ENCODE measurements at places on chromosomes 1 and 21.

DNA sequence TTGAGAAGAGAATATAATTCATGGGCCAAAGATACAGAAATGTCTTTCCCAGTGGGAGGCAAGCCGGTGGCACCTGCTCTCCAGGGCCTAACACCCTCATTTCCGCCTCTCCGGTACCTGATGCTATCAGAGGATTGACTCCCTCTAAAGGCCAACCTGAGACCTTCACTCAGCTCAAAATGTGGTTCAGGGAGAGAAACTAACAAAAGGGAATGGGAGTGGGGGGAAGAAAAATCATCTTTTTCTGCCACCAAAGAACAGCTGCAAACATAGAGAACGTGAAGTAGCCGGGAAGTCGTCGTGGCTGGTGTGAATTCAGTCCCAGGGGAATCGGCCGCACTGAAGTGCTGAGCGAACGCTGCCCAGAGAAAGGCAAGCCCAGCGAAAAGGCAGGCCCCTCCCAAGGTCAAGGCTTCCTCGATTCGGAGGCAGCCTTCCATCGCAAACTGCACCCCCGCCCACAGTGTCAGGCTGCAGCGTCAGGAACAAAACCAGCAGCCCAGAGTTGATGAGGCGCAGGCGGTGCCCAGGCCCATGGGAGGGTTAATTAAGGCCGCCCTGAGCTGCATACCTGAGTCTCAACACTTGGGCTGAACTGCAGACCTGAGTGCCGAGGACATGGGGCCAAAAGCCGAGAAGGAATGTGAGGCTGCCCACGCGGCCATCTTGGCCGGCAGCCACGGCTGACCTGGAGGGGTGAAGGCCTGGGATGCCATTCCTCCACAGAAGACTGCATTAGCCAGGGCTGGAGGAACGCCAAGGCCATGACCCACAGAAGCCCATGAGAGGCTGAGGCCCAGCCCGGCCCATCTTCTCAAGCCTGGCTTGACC lies 160.2 kb downstream of the PSMG1 start:
- DNase-seq, result no peak

GRCh38 chr1:228058172-228058948 lies 24.1 kb upstream of the ARF1 start:
- DNase-seq, result no peak

- DNase-seq, result no peak
Observed at GRCh38 chr1:110605901-110606656, at the start of gene KCNA2. KCNA2 (minus strand) TSS chr1:110606358; CDS start chr1:110604782, 1,576 bp downstream.

GRCh38 chr1:195594322-195594721 lies 1013.9 kb downstream of the KCNT2 start:
- DNase-seq, result no peak

- no peak for DNase-seq
Observed at GRCh38 chr1:21852282-21853130, 40.4 kb downstream of the LDLRAD2 start.

DNA sequence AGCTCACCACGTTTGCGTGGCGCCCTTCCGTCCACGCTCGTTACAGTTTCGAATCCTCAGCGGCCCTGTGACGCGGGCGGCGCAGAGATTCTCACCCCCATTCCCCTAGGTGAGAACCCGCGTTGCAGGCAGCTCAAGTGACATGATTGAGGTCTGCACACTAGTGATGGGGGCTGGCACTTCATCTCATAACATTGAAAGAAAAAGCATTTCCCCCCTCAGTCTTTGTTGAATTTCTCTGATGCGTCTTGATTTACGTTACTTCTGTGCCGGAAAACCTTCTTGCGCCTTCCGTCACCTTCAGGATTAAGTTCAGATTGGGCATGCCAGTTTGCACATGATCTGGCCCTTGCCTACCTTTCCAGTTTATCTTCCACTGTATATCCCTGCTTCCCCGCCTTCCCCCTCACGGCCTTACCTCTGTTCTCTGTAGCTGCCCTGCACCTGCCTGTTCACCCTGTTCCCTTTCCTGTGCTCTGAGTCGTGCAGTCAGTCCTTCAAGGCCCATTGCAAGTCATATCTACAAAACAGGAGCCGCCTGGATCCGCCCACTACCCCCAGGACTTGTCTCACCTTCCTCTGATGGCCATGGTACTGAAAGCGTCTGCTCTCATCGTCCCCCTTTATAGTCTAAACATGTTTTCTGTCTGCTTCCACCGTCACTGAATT lies 1.1 kb downstream of the CTPS1 start:
- no peak for DNase-seq

GRCh38 chr1:19087737-19088594 lies 122.1 kb downstream of the UBR4 start:
- DNase-seq, result no peak

DNA sequence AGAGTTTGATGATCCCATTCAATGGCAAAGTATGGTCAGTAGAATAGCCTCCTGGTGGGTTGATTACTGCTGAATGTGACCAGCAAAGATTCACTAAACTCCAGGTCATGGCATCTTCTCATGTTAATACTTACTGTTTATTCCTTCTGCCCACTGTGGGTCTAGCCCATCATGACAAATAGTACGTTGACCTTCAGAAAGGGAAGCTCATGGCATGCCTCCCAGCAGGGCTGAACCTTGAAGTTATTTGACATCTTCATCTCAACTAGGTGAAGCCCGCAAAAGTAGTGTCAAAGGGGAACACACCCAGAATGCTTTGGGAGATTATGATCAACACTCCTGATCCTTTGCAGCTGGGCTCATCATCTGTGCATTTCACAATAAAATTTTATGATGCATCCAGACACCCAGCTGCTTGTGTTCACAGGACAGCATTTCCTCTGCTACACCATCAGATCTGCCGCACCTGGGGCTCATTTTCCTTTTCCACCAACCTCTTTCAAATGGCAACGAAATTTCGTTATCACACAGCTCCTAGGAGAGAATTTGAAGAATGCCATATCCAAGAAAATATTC lies 49.6 kb downstream of the HLX start:
- no peak for DNase-seq

DNA sequence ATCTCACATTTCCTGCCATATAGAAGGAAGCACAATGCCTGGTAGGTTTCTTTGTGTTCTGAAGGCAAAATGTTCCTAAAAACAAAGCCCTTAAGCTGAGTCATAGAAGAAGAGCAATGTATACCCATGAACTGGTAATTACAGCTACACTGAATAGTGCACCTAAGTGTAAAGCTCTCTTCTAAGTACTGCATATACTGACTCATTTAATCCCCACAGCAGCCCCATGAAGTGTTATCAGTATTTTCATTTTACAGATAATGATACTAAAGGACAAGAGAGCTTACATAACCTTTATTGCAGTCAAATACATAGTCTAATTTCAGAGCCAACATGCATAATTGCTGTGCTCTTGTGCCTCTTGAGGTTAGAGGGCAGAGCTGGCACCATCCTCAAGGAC lies 239.9 kb downstream of the DPYD start:
- DNase-seq, result no peak

DNA sequence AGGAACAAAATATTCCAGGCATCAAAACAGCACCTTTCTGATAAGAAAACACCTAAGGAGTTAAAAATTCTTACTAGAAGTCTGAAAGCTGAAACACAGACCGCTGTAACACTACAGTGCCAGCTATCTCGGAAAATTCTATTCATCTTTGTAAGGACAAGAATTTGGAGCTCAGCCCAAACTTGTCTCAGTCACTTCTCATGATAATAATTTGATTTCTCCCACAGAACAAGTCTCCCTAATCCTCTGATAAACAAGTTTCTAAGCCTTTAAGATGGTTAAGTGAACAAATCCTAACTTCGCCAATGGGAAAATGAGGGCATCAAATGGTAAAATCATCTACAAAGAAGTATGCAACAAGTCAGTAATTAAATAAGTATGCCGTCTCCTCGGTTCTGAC lies 59.9 kb downstream of the SIPA1L2 start:
- DNase-seq, result no peak

GRCh38 chr21:35208104-35208503 lies 159.0 kb upstream of the RUNX1 start:
- no peak for DNase-seq

DNA sequence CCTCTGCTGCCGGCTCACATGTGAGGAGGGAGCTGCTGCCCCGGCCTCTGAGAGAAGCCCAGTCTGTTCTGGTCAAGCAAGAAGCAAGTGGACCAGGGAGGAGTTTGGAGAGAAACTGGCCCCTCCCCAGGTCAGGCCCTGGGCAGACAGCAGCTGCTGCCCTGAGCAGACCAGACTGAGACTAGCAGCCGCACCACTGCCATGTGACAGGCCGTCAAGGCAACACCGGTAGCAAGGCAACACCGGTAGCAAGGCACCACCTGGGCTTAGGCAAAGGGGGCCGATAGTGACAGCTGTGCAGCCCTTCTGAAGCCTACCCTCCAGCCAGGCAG lies 50.3 kb downstream of the ARHGEF16 start:
- no peak for DNase-seq

GRCh38 chr1:205593532-205593931 lies 38.3 kb downstream of the ELK4 start:
- DNase-seq, result no peak
